Activated CD8-positive, alpha-beta T cell treated with anti-CD3 and anti-CD28 coated beads for 36 hours (primary cell): ENCODE measurements at places on chromosomes 12 and 14. TPM values are rescaled to one million over a fixed set of nuclear protein-coding genes. Genes with fewer than 3 reads are reported as not detected.

Gene TSPAN11
- total RNA-seq, result not detected

Gene IFT43
- 10.4 TPM for total RNA-seq

Gene EXOC3L4
- not detected for total RNA-seq

Gene BICDL1
- total RNA-seq, result 107 TPM

Gene GLS2
- 7.3 TPM for total RNA-seq

Gene HECTD1
- 78.9 TPM for total RNA-seq

Gene LTB4R
- total RNA-seq, result 11.6 TPM

Gene COQ6
- total RNA-seq, result 20.2 TPM

Gene FGF23
- not detected for total RNA-seq

Gene GPX2
- total RNA-seq, result not detected
